ENCODE measurements at places on chromosomes 6 and 20.

GRCh38 chr6:24051942-24052589 is 73.9 kb upstream of the NRSN1 start:
- DNase-seq, result no peak

DNA sequence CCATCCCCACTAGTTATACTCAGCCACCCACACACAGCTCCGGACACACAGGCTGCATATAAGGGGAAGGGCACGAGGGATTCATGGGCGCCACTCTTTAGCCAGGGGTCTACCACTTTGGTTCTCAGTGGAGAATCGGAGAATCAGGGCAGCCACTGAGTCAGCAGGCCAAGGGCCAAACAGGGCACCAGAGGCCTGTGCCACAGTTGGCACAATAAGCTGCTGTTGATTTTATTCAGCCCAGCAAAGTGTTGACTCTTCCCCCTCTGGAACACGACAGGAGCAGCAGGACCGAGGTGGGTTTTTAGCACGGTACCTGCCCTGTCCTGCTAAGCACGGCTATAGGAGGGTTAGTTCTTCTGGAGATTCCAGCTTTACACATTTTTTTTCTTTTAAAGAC is 48.3 kb downstream of the GJA10 start:
- no peak for DNase-seq

DNA sequence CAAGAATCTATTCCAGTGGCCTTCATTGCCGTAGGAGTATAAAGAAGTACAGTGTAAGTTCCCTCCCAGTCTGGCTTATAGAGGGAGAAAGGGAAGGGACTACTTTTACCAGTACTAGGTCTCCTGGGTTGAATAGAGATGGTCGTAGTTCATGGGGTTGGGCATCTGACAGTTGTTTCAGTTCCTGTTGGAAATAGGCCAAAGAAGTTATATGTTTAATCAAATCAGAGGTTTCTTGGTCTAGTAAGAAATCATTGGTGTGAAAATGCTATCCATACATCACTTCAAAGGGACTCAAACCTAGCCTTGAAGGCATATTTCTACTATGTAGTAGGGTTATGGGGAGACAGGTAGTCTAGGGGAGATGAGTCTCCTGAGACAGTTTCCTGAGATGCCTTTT is 45.6 kb upstream of the MAN1A1 start:
- DNase-seq, result no peak

DNA sequence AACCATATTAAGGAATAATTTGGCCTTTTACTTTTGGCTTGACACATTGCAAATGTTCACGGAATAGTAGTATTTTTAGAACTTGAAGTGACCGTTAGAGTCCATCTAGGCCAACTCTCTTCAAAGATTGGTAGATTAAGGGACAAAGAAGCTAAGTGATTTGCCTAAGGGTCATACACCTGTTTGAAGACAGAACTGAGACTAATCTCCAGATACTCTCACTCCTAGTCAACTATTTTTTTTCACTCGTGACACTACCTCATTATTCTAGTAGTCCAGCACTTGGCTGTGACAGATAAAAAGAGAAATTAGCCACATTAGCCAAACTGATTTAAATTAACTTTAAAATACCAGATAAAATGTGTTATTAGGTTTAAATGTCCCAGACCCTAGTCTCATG is 10.6 kb downstream of the ACSS2 start:
- DNase-seq, result no peak

- no peak for DNase-seq
These were observed 106.1 kb downstream of the TNFAIP3 start for GRCh38 chr6:137973201-137973600.

DNA sequence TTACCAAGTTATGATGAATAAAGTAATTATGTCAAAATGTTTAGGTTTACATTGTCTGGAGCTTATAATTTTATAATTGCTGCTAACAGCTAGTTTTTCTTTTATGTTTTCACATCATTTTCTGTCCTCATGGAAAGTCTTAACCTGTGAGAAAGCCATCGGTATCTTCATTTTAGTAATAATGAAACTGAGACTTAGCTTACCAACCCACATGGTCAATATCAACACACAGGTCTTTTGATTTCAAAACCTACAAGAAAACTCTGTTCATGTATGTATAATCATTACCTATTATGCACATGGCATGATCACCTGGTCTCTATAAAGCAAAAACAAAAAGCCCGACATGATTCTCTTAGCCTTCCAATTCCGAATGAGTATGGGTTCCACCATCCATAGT is 61.9 kb downstream of the KCNQ5 start:
- no peak for DNase-seq

DNA sequence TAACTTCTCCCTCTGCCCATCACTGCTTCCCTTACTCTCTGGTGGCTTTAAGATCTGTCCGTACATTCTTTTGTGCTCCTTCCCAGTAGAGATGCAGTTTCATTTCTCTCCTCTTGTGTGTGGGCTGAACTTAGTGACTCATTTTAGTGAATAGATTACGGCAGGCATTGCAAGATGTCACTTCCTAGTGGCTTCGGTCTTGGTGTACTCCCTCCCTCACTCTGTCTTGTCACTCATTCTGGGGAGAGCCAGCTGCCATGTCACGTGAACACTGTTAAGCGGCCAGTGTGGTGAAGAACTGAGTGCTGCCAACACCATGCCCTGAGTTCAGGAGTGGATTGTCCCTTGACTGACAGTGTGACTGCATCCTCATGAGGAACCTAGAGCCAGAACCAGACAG is 115.9 kb downstream of the OTOR start:
- no peak for DNase-seq

GRCh38 chr6:144064402-144065212 is 30.8 kb downstream of the SF3B5 start:
- no peak for DNase-seq

DNA sequence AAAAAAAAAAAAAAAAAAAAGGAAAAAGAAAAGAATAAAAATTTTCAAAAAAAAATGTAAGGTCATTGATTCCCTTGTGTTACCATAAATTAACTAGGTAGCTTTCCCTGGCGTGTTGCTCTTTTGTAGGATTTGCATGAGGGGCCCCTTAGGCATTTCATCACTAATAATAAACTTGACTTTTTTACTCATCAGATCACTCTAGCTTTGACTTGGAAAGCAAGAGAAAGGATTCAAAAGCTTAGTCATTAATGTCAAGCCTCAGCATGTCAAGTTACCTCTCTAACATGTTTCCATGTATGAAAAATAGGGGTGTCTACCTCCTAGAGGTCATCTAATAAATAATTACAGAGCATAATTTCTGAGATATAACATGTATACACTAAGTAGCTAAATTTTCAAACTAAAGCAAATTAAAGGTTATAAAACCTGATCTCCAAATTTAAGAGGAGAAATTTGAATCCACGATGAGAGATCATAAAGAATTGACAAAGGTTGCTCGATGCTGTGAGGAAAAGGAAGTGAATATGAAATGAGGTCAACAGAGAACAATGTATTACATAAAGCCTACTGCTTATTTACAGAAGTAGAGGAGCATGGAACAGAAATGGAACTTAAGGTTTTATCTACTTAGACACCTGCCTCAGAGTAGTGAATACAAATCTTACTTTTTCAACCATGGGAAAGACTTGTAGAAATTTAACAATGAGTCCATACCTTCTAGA is 86.8 kb downstream of the ARHGAP18 start:
- no peak for DNase-seq

Data from retinal pigment epithelial cell (primary cell).